ENCODE measurements at places on chromosomes 3 and 15. TPM values are rescaled to one million over a fixed set of nuclear protein-coding genes. Genes with fewer than 3 reads are reported as not detected.

GRCh38 chr15:85415783-85416182, 35.4 kb downstream of the AKAP13 start:
- peaks cover 9% of the 10 kb centered on the region for H3K4me1 ChIP-seq
- H3K4me3 ChIP-seq = no peak overlapping the region
- H3K27ac ChIP-seq = no peak overlapping the region
- no peaks in the 10 kb centered on the region for H3K36me3 ChIP-seq
- H3K27me3 ChIP-seq = no peaks in the 10 kb centered on the region

DNA sequence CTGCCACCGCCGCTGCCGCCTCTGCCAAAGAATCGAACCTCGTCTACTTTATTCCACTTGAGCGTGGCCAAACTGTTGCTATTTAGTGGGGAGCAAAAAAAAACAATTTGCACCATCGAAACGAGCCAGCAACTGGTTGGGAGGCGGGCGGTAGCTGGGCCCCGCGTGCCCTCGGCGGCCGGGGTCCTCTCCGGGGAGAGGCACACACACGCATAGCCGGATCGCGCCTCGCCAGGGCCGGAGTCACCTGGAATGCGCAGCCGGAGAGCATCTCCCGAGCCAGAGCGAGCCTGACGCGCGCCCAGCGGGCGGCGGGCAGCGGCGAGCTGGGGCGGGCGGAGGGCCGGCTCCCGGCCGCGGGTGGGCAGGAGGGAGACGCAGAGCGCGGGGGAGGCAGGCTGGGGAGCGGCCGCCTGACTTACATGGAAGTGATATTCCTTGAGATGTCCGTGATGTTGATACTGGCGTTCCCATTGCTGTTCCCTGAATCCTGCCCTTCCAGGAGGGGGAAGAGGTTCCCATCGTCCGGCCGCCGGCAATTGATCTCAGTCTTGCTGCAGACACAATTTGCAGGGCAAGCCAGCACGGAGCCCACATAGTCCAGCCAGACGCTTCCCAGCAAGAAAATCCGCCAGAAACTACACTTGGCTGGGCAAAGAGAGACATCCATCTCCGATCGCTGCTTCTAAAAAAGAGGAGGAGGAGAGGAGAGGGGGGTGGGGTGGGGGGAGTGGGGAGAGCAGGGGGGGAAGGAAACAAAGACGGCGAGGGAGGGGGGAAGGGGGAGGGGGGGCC, 858 bp downstream of the NTRK3 start:
- no peaks in the 10 kb centered on the region for H3K27me3 ChIP-seq
- H3K27ac ChIP-seq = peak overlapping the region; percentile 94
- no peak for DNase-seq
- peak overlapping the region; percentile 75 for H3K4me3 ChIP-seq
- H3K36me3 ChIP-seq = no peaks in the 10 kb centered on the region
- H3K4me1 ChIP-seq = no peaks in the 10 kb centered on the region

GRCh38 chr3:69866988-69867720, 127.9 kb downstream of the MITF start:
- H3K36me3 ChIP-seq = no peaks in the 10 kb centered on the region
- H3K27ac ChIP-seq = no peak overlapping the region
- no peak for DNase-seq
- H3K4me1 ChIP-seq = peaks cover 11% of the 10 kb centered on the region

SCAMP5 gene
- total RNA-seq = 3.5 TPM

PRRT3 gene
- 5.8 TPM for total RNA-seq
